Inflammatory macrophage (primary cell): ENCODE measurements at places on chromosomes 2 and 18.

- DNase-seq, result peak; percentile 27
Observed at GRCh38 chr2:224405841-224406370, 4.0 kb upstream of the FAM124B start.

DNA sequence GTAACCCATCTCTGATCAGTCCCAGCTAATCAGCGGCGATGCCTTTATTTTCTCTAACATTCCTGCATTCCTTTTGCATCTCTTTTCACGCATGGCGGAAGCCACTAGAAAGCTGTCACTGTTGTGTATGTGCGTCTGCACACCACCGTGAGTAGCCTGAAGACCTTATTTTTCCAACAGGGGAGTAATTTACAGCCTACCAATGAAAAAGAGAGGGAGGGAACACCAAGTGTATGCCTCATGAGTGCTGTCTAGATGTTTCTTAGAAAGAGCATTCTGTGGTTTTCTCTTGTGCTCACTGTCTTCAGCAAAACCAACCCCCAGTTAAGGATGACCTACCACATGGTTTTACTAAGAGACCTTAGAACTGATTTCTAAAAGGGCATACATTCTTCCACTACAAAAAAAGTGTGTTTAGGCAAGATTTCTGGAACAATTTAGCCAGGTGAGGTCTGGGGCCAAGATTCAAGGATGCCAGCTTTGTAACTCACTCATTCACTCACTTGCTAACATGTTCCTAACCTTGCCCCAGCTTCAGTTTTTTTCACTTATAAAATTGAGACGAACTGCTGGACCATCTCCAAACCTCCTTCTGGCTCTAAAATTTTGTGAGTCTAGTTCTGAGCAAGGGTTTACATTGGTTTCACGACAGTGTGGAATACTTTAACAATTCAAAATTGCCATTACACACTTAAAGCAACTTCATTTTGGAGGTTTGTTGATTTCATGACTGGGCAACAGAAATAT lies 51.4 kb downstream of the BCL2 start:
- DNase-seq, result no peak

GRCh38 chr2:140621583-140622362 lies 1509.0 kb downstream of the LRP1B start:
- DNase-seq, result no peak

GRCh38 chr2:152400607-152401214 lies 65.7 kb downstream of the FMNL2 start:
- no peak for DNase-seq

DNA sequence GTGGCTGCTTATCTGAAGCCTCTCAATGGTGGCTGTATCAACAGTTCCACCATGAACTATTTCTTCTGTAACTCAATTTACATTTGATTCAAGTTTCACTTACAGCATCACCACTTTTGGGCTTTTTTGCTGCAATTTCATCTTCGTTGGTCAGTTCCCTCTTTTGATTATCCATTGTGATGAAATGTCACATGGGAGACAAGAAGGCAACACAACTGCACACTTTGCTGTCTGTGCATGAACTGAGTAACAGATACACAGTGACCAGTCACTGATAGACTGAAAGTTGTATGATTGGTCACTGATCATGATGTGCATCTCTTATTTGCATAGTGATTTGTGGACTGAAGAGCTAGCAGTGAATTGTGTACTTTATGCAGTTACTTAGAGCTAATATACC lies 130.7 kb upstream of the RNF152 start:
- DNase-seq, result peak; percentile 21

GRCh38 chr2:236055471-236055870 lies 112.7 kb downstream of the GBX2 start:
- no peak for DNase-seq

DNA sequence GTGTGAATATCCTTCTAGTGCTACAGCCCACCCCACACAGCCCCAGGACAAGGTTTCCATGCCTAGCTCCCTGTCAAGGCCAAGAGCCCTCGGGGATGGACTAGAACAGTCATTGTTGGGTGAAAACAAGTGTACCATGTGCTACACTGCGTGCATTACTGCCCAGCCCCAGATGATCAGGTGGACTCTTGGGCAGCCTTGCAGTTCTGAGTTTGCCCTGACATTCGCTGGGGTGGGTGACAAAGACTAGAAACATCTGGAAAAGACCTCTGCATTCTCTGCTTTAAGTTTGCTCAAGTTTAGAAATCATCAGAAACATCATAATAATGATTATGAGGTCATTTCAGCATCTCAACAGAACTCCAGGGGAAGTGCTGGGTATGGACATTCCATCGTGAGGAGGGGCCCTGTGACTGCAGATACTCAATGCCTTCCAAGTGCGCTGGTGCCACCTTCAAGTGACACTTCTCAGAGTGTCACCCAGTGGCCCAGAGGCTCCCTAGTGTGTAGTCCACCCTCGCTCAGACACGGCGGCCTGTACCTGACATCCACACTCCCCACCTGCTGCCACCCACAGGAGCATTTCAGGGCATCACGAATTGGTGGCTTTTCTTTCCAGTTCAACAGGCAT lies 5.3 kb upstream of the PXDN start:
- DNase-seq, result no peak

GRCh38 chr2:73083886-73084800 lies 12.6 kb upstream of the SFXN5 start:
- DNase-seq, result no peak

- DNase-seq, result no peak
Observed at GRCh38 chr18:23137097-23137635, 1.9 kb downstream of the CABLES1 start.

DNA sequence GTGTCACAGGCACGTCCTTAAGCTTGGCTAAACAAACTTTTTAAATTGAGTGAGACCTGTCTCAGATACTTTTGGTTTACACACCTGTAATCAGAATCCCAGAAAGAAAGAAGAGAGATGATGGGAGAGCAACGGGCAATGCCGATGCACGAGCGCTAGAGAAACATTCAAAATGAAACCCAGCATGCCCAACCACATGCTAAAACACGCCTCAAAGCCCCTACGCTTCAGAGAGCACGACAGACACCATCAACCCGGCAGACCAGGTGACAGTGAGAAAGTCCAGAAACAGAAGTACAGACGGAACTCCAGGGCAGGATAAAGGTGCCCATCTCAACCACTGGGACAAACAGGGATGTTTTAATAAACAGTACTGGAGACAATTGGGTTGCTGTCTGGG lies 85.5 kb downstream of the HDAC4 start:
- DNase-seq, result no peak

GRCh38 chr2:25483607-25484266 lies 142.0 kb upstream of the DNMT3A start:
- DNase-seq, result peak; percentile 95

GRCh38 chr2:99278793-99279291 lies 22.2 kb downstream of the LYG1 start:
- DNase-seq, result no peak

- DNase-seq, result no peak
Observed at GRCh38 chr2:9002637-9003365, 683 bp downstream of the MBOAT2 start.

DNA sequence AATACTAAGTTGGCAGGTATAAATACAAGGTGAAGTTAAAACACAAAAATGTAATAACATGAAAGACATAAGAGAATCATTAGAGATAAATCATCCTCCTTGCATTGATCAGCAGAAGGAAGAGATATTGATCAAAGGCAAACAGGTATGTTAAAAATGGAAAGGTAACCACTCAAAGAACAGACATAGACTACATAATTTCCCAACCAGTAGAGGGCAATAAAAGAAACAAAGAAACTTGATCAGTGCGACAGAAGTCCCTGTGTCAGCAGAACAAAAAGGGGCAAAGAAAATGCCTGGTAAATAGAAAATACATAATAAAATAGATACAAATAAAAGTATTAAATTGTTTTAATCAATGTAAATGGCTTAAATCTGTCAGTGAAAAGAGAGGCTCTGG lies 53.6 kb downstream of the FAM228A start:
- DNase-seq, result no peak

GRCh38 chr2:126041391-126042047 lies 614.4 kb upstream of the GYPC start:
- DNase-seq, result no peak

DNA sequence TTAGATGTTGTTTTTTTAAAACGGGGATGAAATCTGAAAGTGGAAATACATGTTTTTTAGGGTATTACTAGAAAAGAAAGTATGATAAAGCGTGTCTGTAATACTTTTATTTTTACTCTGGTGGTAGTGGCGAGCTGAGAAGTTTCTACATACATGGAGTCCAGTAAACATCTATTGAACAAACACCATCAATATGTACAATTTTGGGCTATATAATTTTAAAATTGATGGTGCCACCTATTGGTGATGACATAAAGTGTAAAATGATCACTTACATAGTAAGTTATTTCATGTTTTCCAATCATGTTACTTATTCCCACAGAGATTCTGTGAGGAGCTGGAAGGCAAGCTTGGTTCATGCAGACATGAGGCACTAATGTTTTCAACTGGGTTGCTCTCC lies 31.5 kb upstream of the NFE2L2 start:
- DNase-seq, result peak; percentile 37

DNA sequence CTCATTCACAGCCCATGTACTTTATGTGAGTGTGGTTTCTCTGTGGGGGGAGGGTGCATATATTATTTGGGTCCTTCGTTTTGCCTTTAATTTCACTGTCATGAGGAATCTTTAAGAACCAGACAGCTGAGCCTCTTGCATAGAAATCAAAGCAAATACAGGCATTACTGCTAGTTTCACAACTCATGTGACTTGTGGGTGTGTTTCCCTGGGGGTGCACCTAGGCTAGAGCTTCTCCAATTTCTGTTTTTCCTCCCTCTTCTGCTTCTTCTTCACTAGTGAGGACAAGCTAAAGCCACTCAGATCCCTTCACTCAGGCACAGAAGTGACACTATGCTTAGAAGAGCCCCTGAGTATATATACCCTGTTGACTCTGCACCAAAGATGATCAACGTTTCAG lies 131.4 kb downstream of the ACOXL start:
- peak; percentile 50 for DNase-seq

GRCh38 chr18:57210107-57210715 lies 63.3 kb downstream of the BOD1L2 start:
- peak; percentile 5 for DNase-seq

GRCh38 chr18:26335156-26335555 lies 108.9 kb downstream of the TAF4B start:
- no peak for DNase-seq

- no peak for DNase-seq
Observed at GRCh38 chr18:79915161-79916127, 36.0 kb downstream of the SLC66A2 start.

DNA sequence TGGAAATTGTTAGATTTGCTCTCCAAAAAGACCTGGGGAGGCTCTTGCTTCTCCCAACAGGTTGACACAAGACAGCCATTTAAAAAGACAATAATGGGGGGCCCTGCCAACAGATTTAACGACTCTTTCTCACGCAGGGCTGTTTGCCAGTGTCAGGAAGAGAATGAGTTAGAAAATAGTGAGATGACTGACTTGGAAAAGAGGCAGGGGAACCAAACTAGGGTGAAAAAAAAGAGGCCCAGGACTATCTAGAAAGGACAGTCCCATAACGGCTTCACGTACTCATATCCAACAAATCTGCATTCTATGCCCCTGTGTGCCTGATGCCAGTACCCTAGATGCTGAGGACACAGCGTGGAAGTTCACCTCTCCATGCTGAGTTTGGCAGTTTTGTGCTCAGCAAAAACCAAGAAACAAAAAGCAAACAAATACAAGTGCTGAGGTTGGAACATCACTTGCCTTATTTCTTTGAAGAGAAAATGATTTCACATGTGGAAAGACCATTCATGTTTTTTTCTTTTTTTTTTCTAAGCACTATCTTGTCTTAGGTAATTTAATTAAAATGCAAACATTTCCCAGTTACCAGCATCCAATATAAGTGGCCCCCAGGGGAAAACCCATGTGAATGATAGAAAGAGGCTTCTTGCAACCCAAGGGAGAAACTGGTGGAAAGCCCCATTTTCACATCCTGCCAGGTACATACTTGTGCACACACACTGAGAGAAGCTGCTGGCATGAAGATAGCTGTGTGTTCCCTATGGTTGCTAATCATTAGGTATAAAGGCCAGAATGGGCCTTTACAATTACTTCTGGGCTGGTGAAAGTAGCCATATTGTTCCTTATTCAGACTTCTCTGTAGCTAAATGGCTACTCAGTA lies 10.6 kb upstream of the WIPF1 start:
- no peak for DNase-seq

- no peak for DNase-seq
Observed at GRCh38 chr2:232634206-232635150, 1.1 kb downstream of the EFHD1 start.

DNA sequence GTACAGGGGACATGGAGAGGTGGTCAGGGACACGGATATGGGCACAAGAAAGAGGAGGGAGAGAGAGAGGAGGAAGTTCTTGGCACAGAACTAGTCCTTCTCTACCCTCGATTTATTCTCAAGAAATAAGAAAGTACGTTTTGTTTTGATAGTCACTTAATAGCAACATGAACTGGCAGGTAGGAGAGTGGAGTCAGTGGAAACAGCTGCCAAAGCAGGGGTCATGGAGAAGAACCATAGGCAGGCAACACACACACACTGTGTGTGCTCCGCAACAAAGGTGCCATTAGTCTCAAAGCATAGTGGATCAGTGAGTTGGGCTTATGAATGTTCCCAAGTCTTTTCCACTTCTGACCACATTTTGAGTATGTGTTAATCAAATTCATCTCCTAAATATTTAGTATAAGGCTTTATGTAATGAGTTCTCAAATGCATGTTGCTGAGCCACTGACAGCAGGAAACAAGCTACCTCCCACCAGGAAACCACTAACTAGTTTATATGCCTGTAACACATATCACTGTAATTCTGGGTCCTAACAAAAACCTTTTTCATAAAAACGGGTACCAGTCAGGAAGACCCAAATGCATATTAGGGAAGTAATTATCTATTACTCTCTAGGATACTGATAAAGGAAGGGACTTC lies 41.1 kb downstream of the IWS1 start:
- no peak for DNase-seq

DNA sequence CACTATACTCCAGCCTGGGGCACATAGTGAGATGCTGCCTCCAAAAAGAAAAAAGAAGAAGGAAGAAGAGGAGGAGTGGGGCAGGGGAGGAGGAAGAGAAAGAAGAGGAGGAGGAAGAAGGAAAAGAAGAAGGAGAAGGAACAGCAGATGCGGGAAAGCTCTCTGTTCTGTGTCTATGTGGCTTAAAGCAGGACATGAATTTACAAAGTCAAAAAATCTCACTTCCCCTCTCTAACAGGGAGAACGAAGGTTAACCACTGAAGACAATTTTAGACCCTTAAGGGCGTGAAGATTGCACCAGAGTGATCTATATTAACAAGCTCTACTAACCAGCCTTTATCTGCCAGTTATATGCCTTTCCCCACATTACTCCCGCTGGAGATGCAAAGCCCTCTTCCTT lies 258.9 kb downstream of the METTL4 start:
- peak; percentile 1 for DNase-seq
